ENCODE measurements at places on chromosomes 13 and 19.

- no peak for DNase-seq
Observed at GRCh38 chr13:112241288-112241687, 134.9 kb upstream of the SPACA7 start.

DNA sequence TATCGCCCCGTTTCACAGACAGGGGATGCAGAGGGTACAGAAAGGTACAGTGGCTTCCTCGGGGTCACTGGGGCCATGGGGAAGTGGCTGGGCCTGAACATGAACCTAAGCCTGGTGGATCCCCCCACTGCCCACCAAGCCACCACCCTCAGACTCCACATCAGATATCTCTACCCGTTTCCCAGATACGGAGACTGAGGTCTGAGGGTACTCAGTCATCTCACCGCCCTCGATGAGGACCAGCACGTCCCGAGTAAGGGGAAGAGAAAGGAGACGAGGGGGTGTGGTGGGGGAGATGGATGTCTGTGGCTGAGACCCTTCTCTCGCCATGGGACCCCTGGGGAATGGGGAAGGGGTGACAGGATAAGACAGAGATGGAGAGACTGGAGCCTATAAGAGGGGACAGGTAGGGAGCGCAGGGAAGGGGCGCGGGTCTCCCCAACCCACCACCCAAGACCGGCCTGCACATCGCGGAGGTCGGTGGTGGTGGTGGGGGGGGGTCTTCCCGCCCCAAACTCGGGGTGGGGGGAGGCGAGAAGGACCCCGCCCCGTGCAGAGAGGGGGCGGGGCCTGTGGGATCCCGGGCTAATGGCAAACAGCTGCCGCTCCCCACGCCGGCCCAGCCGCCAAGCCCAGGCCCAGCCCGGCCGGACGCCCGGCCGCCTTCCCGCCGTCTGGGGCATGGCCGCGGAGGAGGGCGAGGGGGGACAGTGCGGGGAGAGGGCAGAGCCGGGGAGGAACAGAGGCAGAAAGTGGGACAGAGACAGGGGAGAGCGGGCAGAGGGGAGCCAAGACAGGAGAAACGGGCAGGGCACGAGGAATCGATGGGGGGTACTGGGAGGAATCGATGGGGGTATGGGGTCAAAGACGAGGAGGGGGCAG, 698 bp downstream of the KANK2 start:
- DNase-seq: no peak

- no peak for DNase-seq
Observed at GRCh38 chr19:49932731-49933131, 3.4 kb upstream of the NUP62 start.

DNA sequence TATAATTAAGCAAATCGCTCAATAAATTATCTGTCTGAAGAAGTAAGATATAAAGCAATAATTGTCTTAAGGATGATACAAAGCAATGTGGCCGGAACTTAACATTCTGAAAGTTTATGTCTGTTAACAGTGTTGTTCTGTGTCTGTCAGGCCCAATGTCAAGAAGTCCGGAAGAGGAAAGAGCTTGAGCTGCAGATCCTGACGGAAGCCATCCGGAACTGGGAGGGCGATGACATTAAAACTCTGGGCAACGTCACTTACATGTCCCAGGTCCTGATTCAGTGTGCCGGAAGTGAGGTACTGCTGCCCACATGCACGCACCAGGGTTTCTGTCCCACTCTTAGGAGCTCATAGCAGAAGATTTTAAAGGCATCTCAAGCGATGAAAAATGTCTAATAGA, 45.1 kb upstream of the TEX29 start:
- no peak for DNase-seq

DNA sequence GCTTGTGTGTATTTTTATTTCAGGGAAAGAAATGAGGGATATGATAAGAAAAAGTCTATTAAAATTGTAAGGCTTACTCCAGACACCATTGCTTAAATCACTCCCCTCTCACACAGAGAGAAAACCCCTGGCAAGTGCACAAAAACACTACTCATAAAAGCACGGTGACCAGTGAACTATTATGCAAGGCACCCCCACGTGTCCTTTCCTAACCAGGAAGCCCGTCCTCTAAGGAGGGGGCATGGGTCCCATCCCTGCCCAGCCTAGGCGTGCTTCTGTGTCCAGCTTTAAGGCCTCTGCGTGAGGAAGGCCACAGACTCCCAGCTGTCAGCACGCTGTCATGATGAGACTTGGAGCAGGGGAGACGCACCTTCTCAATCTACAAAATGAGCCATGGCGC, 83.5 kb downstream of the SLC7A1 start:
- no peak for DNase-seq
